ENCODE measurements at places on chromosomes 7 and 10.

DNA sequence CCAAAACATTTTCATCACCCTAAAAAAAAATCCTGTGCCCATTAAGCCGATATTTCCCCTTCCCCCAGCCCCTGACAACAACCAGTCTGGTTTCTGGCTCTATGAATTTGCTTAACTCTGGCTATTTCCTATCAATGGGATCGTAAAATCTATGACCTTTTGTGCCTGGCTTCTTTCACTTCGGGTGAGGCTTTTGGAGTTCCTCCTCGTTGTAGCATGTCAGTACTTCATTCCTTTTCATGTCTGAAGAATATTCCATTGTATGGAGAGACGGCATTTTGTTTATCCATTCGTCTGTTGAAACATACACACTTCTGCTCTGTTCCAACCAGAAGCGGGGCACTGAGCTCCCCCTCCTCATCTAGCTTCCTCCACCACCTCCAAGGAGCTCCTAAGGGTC lies 29.5 kb downstream of the TACC2 start:
- DNase-seq, result no peak

DNA sequence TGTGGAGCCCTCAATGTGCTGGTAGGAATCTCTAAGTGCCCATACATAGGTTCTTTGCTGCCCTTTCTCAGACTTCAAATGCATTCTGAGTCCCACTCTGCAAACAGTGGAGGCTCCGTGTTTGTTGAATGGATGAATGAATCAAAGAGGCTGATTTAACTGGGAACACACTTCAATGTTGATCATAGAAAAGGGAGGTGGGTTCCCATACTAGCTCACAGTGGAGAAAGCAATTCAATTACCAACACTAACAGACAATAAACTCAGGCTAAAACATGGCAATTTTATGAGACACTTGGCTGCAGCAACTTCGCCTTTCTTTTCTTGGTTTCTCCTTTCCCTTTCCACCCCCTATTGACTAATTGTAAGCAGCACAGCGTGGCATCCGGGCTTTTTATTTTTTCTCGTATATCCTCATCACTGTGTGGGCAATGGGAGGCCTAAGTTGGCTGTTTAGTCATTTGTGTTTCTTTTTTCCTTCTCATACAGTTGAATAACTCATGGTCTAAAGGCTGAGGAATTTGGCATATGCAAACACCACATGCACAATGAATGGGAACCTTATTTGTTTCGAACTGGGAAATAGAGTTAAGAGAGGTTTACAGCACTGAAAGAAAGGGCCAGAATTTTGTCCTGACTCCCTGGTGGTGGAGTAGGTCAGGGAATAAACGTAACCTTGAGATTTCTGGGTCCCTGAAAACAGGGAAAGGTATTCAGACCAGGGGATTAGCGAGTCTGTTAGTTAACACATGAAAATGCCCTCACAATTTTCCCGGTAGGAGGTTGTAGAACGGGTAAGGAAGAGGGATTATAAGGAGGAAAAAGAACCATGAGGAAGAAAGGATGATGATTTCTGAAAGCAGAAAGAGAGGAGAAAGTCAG lies 858.5 kb downstream of the KCNMA1 start:
- peak; percentile 33 for DNase-seq

DNA sequence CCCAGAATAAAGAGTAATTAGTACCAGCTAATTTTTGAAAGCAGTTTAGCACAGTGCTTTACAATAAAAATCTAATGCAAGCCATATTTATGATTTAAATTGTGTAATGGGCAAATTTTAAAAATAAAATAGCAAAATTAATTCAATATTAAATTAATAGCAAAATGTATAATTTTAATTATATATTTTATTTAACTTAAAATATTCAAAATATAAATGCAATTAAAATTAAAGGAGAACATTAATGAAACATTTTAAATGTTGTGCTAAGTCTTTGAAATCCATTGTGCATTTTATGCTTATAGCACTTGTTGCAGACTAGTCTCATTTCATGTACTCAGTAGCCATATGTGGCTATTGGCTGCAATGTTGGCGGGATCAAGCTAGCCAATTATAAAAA lies 367.6 kb downstream of the SUGCT start:
- DNase-seq, result no peak

GRCh38 chr10:114714281-114714741 lies 56.2 kb upstream of the ABLIM1 start:
- DNase-seq, result peak; percentile 94

- peak; percentile 81 for DNase-seq
Measured at GRCh38 chr10:132516771-132517725, 20.5 kb upstream of the INPP5A start.

DNA sequence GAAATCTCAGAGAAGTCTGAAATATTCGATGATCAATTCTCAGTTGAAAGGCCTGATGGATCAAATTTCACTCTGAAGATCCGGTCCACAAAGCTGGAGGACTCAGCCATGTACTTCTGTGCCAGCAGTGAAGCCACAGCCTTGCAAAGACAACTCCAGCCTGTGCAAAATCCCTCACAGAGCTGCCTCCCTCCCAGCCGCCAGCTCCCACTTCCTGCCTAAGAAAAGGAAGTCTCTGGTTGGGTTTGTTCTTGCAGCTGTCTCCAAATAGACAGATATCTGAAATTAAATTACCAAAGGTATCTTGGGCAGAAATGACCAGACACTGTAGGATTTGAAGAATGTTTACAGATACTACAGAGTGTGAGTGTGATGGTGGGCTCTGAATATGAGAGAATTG lies 43.4 kb upstream of the PRSS58 start:
- DNase-seq, result no peak

GRCh38 chr7:115850774-115851173 lies 179.8 kb downstream of the TFEC start:
- DNase-seq, result no peak

- no peak for DNase-seq
Measured at GRCh38 chr7:76352193-76352592, 6.6 kb downstream of the YWHAG start.

- DNase-seq, result no peak
Measured at GRCh38 chr10:30959836-30960210, 71.8 kb downstream of the ZNF438 start.

- DNase-seq, result no peak
Measured at GRCh38 chr7:108012499-108013430, 9.8 kb upstream of the LAMB1 start.

DNA sequence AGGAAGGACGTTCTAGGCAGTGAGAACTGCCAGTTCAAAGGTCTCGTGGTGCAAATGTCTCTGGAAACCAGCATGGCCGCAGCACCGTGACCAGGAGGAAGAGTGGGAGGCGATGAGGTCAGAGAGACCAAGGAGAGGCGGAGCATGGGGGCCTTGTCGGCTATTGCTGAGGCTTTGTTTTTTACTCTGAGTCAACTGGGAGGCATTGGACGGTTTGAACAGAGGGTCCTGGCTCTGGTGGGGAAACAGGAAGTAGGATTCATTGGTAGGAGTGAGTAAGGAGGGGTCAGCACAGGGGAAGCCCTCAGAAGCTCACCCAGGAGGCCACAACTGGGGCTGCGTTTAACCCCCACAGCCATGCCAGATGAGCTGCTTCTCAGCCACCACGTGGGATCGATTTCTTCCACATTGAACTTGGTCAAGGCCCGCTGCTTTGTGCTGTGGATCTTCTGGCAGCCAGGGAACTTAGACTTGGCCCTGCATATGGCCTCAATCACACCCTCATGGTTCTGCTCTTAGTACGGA lies 22.2 kb upstream of the SH2B2 start:
- DNase-seq, result no peak

DNA sequence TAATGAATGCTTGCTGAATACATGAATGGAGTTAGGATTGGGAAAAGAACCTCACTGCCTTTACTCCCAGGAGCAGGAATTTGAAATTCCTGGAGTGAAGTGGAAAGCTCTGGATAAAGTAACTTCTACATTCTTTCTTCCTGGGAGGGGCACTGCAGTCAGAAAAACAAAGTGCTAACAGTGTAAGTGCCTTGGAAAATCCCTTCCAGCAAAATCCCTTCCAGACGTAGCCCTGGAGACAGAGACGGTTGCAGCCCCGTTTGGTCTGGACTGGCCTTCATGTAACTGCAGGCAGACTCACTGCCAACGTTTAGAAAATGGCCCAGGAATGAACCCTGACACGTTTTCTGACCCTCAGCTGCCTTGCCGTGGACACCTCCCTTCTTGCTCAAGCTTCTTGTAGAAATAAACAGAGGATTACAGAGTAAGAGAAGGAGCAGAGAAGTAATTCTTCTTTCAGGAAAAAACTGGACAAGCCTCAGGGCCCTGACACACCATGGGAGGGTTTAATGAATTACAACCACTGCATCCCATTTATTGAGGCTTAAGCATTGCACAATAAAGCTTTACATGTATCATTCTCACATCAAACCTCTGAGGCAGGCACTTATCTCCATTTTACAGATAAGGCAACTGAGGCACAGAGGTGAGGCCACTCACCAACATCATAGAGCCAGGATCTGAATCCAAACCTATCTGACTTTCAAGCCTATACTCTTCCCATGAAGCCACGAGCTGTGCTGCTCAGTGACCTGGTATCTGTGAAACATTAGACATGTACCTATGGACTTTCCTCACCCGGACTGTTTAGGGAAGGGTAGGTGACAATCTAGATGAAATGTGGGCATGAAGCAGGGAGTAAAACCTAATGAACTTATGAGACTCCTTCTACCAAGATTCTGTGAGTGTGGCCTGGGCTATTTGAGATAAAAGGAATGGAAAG lies 7.8 kb downstream of the ITPRIP start:
- DNase-seq, result peak; percentile 88

DNA sequence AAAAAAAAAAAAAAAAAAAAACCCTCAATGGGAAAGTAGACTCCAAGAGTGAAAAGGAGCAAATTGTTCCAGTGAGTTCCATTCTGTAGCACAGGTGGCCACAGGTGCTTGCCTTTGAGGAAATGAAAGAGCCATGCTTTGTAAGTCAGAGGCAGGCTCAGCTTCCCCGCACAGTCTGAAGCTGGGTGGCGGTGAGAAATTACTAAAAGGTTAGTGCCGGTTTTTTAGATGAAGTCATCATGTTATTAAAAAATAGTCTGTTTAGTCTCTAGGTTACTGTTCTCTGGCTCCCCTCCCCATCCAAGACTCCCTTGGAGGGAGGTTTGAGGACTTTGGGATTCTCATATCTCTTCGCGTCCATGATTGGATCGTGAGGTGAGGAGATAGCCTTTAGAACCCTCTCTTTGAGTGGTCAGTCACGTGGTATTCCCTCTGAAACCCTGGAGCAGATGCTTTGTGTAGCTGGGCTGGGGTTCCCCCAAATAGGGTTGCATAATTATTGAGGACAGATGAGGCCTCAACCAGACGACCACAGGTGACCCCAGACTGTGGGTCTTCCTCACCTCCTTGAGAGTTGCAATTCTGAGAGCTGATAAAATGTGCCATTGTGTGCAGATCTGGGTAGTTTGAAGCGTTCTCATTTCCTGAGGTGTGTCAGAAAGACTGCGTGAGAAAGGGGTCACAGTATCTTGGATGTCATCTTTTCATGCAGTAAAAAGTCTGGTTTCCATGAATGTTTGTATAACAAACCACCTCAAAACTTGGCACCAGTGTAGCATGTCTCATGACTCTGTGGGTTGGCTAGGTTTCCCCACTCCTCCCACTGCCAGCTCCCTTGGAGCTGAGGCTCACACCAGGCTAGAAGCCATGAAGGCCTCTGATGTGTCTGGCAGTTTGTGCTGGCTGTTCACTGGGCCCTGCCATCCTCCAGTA lies 27.1 kb downstream of the OGDH start:
- peak; percentile 79 for DNase-seq

DNA sequence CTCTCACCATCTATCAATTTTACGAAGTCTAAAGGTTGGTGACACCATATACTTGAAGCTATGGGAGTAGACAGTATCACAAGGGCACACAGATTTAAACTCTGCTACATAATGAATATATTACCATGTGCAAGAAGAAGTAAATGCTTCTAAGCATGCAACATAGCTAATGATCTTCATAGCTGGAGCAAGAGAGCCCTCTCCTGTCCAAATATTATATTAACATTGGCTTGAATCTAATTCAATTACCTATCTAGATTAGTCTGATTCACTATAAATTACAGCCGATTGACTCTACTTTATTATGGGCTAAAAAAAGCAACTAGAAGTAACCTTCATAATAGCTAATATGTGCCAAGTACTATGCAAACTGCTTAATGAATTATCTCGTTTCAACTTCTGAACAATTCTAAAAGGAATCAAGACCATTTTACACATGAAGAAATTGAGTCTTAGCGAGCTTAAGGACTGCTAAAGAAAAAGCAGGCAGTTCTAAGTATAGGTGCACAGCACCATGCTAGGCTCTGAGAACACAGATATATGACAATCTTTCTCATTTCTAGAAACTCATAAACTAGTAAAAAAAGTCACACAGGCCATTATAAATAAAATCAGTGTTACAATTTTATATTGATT lies 21.9 kb downstream of the FRA10AC1 start:
- no peak for DNase-seq

DNA sequence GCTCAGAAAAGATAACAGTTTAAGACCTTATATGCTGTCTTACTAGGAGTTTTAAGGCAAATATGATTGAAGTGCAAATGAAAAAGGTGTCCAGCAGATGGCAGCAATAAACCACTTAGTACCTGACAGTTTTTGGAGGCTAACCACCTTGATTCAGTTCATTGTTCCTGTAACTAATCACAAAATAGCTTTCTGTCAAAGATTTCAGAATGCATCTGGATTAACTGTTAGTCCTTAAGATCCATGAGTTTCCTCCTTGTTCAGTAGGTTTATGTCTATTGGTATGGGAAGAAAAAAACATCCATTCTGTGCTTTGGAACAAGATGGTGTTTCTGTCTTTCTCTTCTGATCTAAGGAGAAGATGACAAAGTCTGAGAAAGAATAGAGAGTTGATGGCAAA lies 46.6 kb downstream of the CCSER2 start:
- peak; percentile 19 for DNase-seq

- no peak for DNase-seq
Measured at GRCh38 chr10:77514870-77515269, 122.7 kb downstream of the KCNMA1 start.

DNA sequence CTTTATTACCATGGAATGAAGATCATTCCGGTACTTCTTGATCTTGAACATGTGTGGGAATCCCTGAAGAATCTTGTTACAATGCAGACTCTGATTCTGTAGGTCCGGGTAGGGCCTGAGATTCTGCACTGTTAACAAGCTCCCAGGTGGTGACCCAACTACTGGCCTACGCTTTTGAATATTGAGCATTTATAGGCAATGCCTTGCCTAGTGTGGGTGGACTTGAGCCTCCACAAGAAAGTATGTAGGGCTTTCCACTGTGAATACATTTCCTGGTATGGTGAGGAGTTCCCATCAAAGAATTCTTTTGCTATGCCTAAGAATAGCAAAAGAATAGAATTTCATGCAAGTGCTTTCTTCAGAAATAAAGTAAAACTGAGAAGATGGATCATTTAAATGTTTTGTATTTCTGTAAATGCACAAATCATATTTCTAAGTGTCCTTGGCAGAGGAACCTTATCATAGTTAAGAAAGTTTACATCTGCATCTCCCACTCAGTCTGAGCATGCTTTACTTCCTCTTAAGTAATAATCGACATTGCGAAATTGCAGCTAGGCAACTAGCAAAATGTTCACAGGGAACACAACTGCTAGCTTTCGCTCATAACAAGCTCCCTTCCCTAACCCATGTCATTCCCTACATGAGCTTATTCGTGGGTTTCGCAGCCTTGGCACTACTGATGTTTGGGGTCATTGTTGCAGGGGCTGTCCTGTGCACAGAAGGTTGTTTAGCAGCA lies 71.4 kb downstream of the AHR start:
- peak; percentile 73 for DNase-seq

- DNase-seq, result no peak
Measured at GRCh38 chr7:103857435-103857834, 132.0 kb downstream of the RELN start.

GRCh38 chr7:151218170-151218569 lies 7.9 kb upstream of the H2BK1 start:
- DNase-seq, result no peak
